ENCODE measurements at places on chromosomes 1 and 21.

DNA sequence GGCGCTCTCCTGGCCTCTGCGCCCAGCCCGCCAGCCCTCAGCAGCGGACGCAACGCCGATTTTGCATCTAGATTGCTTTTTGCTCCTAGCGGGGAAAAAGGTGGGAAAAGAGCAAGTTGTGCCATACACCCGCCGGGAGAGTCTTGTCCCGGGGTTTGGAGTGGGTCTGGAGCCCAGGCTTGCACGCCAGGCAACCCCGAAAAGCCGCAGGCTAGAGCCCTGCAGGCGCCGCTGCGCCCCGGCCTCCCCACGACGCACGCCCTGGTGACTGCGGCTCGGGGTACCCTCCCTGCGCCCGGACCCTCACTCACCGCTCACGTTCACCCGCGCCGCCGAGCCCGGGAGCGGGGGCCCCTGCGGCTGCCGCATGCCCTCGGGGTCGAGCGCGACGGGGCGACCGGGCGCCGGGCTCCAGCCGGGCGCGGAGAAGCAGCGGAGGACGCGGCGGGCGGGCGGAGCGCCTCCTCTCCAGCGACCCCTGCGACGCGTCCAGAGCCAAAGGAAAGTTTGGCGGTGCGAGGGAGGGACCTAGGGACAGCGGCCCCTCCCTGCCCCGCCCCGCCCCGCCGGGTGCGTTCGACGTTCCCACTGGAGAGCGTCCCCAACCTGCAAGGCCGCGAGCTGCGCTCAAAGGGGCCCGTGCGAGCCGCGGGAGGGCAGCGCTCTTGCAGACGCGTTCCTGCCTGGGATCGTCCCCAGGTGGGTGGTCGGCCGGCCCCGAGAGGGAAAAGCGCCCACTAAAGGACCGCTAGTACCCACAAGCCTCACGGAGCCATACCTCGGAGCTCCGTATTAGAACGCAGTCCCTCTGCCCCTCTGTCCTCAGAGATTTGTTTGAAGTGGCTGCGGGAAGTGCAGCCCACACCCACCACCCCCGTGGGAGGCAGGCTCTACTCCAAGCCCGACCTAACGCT is at the start of gene LPAR3:
Gene LPAR3 (minus strand): TSS at position 502 of the 914 bp plus-strand sequence. CDS start 27,086 bp downstream, outside the sequence.
- DNase-seq = no peak

DNA sequence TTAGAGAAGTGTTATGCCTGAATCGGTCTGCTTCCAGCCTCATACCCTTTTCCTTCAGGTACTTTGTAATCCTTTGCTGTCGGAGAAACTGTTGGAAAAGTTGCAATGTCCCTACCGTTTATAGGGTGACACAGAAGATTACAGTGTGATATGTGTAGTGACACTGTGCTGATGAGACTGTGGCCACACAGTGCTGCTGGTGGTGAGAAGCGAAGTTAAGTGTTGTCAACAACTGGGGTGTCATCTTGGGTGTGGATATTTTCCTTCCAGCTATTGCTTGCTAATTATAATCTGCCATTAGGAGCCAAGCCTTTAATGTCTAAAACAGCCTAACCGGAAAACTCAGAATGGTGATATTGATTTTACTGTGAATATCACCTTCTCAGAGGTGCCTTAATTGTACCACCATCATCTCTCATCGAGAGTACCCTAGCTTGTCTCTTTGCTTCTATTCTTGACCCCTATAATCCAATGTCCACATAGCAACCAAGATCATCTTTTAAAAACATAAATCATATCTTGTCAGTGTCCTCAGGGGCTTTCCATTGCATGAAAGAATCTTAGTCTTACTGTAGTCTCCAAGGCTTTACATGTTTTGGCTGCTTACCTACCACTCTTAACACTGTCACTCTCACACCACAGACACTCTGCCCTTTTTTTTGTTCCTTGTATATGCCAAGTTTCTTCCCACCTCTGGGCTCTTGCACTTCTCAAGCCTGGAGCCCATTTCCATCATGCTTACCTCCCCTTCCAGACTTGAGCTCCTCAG is 89.4 kb upstream of the PGD start:
- DNase-seq = no peak

DNA sequence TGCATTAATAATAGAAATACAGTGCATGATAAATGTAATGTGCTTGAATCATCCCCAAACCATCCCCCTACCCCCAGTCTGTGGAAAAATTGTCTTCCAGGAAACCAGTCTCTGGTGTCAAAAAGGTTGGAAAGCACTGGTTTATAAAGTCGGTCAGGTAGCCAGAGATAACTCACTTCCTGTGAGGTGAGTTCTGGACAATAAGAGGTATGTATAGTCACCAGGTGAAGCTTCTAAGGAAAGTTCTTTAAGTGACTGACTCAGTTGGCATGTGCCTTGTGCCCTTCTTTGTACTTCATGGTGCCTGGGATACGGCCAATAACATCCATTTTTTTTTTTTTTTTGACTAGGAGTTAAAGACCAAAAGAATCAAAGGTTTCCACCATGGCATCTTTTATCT is 103.7 kb downstream of the GPATCH2 start:
- no peak for DNase-seq

DNA sequence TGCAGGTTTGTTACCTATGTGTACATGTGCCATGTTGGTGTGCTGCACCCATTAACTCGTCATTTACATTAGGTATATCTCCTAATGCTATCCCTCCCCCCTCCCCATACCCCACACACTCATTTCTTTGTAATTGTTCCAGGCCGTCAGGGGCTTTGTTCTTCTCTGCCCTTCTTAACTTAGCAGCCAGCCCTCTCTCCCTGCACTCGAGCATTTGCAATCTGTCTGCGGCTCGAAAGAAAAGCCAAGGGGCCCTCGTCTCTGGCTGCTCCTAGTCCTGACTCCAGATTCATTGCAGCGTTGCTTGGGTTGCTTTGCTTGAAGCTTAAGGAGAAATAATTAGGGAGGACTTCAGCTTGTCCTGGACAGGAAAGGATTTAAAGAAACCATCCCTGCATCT is 85.7 kb downstream of the ATP1A1 start:
- no peak for DNase-seq

- no peak for DNase-seq
Observed at GRCh38 chr1:25546193-25546592, 2.8 kb downstream of the LDLRAP1 start.

DNA sequence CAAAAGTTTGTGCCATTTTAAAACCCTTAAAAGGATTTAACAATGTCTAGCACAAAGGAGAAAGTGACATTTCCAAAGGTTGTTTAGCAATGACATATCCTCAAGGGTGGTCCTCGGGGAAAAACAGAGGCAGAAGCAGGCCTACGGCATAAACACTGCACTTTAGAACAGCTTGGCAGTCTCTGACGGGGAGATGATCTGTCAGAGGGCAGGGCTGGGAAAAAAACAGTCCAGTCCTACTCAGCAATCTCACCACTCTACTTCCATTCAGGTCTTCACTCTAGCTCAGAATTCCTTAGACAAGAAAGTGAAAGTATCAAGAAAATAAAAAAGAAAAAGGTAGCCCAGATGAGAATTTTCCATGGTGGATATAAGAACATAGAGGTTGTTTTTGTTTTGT is 4.1 kb downstream of the CRYZ start:
- no peak for DNase-seq

GRCh38 chr1:110634455-110635311 is 28.5 kb upstream of the KCNA2 start:
- peak; percentile 52 for DNase-seq

- no peak for DNase-seq
Observed at GRCh38 chr21:45559216-45560105, 17.2 kb upstream of the SLC19A1 start.

GRCh38 chr1:58848818-58849411 is 65.1 kb upstream of the JUN start:
- DNase-seq = no peak

DNA sequence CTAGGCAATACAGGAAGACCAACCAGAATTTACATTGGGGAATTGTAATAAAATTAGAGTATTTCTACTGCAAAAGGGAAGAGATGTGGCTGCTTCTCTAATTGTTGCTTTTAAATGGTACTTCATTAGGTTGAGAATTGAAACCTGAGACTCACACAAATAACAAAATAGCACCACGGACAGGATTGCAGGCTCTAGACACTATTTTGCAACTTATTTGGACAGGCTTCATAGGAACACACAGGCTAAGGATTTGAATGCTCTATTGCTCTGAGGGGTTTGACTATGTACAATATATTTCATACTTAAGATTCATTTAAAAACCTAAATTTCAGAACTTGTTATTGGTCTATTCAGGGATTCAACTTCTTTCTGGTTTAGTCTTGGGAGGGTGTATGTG is 79.6 kb downstream of the ATP1B1 start:
- DNase-seq = no peak

DNA sequence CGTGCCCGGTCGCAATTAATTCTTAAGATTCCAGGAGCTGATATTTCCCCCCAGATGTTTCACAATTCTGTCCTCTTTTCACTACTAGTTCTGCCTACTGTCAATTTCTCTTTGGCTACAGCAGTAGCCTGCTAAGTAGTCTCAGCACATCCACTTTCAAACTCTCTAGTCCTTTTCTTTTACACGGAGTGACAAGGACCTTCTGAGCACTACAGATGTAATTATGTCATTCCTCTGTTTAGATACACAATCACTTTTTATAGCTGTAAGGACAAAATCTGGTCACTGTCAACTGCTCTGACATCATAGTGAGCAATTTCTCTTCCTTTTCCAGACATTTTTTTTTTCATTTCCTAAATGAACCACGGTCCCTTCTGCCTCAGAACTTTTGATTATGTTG is 421.7 kb upstream of the CHRM3 start:
- DNase-seq = no peak

GRCh38 chr1:27517907-27518718 is 28.1 kb upstream of the WASF2 start:
- DNase-seq = no peak

DNA sequence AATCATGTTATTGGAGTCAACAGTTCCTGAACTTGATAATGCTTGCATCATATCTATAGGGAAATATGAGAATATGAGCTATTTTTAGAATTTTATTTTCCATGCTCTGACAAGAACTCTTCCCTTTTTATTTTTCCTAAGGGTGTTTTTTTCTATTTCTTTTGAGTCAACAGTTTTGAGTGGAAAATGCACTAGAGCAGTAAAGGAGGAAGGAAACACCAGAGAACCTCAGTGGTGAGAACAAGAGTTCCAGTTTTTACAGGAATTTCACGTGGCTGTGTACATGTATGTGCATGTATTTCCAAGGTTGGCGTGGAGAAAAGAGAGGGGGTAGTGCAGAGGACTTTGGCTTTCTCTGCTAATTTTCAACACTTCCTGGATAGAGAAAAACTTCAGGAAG is 63.6 kb upstream of the TNFSF18 start:
- no peak for DNase-seq

GRCh38 chr21:31597683-31598082 is 61.8 kb upstream of the SOD1 start:
- DNase-seq = no peak

DNA sequence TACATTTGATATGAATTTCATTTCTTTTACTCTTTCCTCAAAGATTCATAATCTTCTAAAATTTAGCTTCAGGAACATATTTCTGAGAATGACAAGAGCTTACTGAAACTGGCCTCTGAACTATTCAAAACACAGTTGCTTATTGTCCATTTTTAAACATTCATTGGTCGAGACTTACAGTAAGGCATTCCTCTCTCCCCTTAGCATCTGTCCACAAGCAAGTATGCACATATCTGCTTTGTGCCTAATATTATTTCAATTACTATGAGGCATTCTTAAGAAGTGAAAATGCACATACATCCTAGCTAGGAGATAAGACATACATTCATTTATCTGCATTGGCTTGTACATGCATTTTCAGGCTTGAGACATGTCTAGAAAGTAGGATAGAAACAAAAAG is 488.7 kb downstream of the PTBP2 start:
- no peak for DNase-seq

DNA sequence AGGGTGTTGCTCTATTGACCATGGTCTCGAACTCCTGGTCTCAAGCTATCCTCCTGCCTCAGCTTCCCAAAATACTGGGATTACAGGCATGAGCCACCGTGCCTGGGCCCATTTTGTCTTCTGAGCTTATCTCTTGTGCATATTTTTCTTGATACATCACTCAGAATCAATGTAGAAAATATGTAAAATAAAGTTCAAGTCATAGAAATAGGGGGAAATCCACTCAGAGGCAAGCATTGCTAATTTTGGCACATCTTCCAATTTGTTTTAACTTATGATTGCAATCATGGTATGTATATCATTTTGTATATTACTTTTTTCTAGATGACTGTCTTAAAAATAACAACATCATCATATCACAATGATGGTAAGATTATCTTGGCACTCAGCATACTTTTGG is 21.6 kb downstream of the RIT1 start:
- DNase-seq = no peak

GRCh38 chr21:17476006-17476405 is 36.8 kb upstream of the CXADR start:
- DNase-seq = no peak

DNA sequence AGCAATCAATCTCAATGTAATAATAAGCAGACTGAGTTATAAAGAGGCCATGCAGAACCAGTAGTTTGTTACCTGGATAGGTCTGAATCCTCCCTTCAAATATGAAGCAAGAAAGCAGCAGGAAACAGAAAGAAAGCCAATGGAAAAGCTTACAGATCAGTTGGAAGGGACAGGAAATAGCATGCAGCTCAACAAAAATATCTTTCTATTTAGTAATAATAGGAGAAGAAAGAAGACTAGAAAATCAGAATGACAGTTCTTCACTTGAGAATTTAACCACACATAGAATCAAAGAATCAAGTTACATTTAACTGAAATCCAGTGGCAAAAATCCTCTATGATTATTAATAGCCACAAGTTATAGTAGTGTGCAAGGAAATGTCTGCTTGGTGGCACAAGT is 194.4 kb downstream of the EIF4G3 start:
- no peak for DNase-seq

DNA sequence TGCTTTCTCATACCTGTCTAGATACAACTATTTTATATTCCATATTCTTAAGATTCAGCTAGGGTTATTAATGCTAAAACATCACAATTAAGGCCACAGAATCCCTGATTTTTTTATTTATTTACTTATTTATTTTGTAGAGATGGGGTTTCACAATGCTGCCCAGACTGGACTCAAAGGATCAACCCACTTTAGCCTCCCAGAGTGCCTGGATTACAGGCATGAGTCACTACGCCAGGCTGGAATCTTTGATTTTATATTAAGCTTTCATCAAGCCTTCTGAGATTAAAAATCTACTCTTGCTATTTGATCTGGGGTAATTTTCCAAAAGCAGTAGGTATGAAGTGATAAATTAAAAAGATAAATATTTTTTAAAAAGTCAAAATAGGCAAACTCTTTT is 38.9 kb downstream of the MCOLN2 start:
- no peak for DNase-seq

DNA sequence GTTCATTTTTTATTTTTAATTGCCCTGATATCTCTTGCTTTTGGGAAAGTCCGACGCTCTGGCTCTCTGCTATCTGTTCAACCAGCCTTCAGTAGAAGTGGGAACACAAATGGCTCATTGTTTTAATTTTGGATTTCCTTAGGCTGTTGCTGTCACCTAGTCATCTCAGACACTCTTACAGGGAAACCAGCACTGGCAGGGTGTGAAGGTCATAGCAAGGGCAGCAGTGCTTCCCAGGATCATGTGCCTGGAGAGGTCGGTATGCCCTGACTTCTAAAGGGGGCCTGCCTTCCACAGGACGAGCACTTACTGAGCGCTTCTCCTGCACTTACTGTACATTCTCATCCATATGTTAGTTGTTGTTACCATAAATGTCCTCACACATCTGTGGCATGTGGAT is 224.2 kb downstream of the DISC1 start:
- no peak for DNase-seq

All from stimulated activated CD4-positive, alpha-beta T cell treated with anti-CD3 and anti-CD28 coated beads, Interleukin-2, amount 100 ng/mL, for 4 hours (primary cell).